SHP77 treated with DMSO at 0.1 percent for 48 hours (cell line): ENCODE measurements at places on chromosomes 2 and 18.

- DNase-seq = no peak
Observed at GRCh38 chr2:240165661-240166060, 25.2 kb upstream of the OTOS start.

DNA sequence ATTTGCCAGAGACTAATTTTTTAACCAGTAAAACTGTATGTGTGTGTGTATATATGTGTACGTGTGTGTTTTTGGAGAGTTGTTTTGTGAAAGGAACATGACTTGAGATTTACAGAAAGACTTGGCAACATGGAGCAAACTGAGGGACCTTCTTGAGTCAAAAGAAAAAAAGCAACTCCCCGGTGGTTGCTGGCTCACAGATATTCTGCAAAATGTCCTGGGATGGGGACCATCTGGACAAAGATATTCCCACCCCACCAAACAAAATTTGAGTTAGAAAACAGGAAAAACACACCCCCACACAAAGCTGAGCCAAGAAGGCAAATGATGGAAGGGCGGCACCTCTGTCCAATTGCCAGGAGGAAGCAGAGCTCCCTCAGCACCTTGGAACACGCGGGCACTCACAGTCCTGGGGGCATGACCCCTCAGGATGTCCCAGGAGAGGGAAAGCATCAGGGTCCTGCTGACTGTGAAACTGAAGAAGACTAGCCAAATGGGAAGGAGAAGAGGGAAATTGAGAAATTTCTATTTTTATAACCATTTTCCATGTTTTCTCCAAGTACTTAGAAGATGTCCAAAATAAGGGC is 290.2 kb upstream of the ACVR2A start:
- no peak for DNase-seq

GRCh38 chr2:232315049-232315922 is 63.3 kb upstream of the ALPP start:
- DNase-seq = no peak

DNA sequence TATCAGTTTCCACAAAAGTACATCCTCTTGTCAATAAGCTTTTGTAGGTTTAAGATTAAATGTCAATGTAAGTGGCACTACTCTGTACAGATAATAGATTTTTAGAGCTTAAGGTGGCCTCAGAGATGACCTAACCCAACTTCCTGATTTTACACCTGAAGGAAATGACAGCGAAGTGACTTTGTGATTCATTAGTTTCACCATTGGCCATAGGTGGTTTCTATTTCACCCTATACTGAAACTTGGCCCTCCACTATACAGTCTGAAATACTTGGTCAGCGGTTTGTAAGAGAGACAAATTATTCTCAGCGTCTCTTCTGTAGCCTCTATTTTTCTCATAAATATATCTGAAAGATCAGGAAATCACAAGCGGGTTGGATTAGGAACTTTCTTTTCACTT is 330.4 kb upstream of the FAM98A start:
- DNase-seq = no peak

- DNase-seq = no peak
Observed at GRCh38 chr2:21836261-21836660, 712.5 kb downstream of the TDRD15 start.

DNA sequence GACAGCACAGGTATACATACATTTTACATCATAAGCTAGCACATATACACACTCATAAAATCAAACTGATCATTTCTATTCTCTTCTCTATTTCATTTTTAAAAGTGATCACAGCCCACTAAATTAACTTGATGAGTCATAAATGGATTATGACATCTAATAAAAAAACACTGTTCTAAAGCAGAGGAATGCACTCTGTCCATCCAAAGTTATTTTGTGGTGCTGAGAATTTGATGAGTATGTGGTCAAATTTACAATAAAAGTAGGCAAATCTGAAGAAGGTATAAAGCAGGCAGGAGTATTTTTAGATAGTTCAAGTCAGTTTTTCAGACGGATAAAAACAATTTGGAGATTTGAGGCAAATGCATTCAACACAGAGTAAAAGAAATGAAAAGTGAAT is 104.4 kb downstream of the NOL4 start:
- DNase-seq = no peak

DNA sequence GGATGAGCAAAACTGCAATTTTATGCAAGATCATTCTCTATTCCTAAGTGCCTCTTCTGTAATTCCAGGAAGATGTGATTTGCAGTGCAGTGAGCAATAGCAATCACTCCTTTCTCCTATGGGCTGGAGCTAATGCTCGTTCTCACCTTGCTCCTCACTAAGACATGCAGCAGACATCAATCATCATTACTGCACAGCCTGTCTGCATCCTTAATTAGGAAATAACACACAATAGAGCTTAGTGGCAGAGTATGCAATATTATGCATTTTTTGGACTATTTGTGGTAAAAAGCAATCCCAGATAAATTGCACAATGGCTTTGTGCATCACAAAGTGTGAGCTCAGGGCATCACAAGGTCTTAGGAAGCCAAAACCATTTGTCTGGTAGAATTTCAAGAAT is 32.6 kb upstream of the RAPH1 start:
- no peak for DNase-seq

- DNase-seq = no peak
Observed at GRCh38 chr2:132816234-132816633, 146.2 kb upstream of the LYPD1 start.

DNA sequence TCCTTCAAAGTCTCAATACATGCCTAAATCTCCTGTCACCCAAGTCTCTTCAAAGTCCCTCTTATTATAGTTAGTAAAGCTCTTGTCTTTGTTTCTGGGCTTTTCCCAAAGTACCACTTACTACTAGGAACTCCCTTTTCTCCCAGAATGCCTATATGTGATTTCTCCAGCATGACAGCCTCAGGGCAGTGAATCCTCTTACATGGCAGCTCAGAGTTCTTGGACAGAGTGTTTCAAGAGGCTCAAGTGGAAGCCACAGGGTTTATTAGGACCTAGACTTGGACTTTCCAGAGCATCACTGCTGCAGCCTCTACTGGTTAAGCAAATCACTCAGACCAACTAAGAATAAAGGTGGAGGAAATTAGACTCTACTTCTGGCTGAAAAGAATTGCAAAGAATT is 98.9 kb downstream of the CSRNP3 start:
- DNase-seq = no peak

GRCh38 chr2:206193671-206194357 is 34.1 kb downstream of the EEF1B2 start:
- DNase-seq = no peak

DNA sequence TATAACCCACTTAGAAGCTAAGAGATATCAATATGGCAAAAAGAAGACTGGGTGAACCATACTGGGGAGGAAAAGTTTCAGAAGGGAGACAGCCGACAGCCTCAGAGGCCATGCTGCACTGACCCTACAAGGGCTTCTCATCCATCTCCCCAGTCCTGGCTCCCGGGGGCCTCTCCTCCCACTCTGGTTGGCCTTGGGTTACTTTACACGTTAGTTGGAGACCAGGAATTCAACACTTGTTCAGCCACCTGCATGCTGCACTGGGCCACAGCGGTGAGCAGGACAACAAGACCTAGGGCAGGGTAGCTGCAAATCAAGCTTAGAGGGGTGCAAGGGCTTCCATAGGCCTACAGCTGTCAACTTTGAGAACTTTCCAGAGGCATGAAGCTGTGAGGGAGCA is 28.6 kb upstream of the IL1R2 start:
- DNase-seq = no peak

- no peak for DNase-seq
Observed at GRCh38 chr2:77778917-77779316, 256.7 kb upstream of the LRRTM4 start.
